NCI-H1694 treated with DMSO at 0.1 percent for 48 hours (cell line): ENCODE measurements at places on chromosomes 12 and 14.

DNA sequence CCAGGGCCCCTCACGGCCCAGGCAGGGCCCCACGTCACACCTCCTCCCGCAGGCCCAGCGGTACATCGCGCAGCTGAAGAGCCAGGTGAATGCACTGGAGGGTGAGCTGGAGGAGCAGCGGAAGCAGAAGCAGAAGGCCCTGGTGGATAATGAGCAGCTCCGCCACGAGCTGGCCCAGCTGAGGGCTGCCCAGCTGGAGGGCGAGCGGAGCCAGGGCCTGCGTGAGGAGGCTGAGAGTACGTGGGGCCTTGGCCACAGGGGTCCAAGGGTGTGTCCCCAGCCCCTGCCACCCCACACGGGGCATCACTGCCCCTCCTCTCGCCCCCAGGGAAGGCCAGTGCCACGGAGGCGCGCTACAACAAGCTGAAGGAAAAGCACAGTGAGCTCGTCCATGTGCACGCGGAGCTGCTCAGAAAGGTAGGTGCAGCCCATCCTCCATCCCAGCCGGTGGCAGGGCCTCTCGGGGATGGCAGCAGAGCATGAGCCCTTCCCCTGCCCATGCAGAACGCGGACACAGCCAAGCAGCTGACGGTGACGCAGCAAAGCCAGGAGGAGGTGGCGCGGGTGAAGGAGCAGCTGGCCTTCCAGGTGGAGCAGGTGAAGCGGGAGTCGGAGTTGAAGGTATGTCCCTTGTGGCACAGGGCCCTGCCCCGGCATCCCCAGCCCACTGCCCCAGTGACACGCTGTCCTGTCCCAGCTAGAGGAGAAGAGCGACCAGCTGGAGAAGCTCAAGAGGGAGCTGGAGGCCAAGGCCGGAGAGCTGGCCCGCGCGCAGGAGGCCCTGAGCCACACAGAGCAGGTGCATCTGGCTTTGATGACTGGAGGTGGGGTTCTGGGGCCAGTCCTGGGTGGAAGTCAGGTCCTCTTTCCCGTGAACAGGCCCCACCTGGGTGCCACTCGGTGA is 20.9 kb downstream of the HIP1R start:
- DNase-seq, result no peak

- no peak for DNase-seq
Measured at GRCh38 chr14:94458096-94458495, 5.5 kb upstream of the SERPINA11 start.

- no peak for DNase-seq
Measured at GRCh38 chr12:61996717-61997116, 263.5 kb upstream of the USP15 start.

- DNase-seq, result no peak
Measured at GRCh38 chr12:1592444-1593173, 1.8 kb downstream of the FBXL14 start.

- peak; percentile 40 for DNase-seq
Measured at GRCh38 chr12:66087365-66087943, 43.1 kb downstream of the LLPH start.

GRCh38 chr12:10243818-10244520 is 31.3 kb downstream of the GABARAPL1 start:
- DNase-seq, result no peak

GRCh38 chr14:74908861-74909341 is 14.2 kb downstream of the RPS6KL1 start:
- DNase-seq, result no peak

DNA sequence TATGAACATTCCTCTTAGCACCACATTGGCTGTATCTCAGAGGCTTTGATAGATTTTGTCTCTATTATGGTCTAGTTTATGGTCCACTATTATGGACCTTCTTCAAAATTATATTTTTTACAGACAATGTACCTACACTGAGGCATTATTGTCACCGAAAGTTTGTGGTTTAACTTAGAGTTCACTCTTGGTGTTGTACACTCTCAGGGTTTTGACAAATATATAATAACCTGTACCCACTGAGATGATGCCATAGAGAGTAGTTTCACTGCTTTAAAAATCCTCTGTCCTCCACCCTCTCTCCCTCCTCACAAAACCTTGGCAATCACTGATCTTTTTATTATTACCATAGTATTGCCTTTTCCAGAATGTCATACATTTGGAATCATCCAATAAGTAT is 528.2 kb downstream of the SLC6A15 start:
- DNase-seq, result no peak

DNA sequence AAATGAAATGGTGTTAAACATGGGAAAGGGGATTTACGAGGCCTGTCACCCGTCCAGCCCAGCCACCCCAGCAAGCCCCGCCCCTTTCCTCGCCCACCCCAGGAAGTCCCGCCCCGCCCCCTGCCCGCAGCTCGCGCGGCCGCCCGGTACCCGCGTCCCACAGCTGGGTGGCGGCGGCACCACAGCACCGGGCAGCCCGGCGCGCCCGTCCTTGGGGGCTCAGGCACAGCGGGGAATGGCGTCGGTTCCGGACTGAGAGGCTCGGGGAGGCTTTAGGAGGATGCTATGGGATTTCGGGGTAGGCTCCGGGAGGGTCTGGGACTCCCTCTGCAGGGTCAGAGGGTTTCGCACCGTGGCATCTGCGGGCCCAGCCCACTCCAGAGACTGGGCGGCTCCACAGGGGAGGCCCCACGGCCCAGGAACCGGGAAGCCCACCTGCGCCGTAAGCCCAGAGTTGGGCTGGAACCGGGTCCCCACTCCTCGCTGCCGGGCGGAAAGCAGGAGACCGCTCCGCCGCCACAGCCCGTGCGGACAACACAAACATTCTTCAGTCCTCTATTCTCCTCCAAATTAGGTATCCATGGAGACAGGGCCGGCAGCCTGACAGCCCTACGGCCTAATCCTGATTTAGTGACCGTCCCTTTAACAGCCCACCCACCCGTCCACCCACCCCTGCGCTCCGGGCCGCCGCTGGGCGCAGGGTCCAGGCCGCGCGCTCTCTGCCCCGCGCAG is 1.4 kb downstream of the FIGNL2 start:
- DNase-seq, result no peak

- no peak for DNase-seq
Measured at GRCh38 chr14:50750323-50750722, 80.6 kb downstream of the NIN start.

DNA sequence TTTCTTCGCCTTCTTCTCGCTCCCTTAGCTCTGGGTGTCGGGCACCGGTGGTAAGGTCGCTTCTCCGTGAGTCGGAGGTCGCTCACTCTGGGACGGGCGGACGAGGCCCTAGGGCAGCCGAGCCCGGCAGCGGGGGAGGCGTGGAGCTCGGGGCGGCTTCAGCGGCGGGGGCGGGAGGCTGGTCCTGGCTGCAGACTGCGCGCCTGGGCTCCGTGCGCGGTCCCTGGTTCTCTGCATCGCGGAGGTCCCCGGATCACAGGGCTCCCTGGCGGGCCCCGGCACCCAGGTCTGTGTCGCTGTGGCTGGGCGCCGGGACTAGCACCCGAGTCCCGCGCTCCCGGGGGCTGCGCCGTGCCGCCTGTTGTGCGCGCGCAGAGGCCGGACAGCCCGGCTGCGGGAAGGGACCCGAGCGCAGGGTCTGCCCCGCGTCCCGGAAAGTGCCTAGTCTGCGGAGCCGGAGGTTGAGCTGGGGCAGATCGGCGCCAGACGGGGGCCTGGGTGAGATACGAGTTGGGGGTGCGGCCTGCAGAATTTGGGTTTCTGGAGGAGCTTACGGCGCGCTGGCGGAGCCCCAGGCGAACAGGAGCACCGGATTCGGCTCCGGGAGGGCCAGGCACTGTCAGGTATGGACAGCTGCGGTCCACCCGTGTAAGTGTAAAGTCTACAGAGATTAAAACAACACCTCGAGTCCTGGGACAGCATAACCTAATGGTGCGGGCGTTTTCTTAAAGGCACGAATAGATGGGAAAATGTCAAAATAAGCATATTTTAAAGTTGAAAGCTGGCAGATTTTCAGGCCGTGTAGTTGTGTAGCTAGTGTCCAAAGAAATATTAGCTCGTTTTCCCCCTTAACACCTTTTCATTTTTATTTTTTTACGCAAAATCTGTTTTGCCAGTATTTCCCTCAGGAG is 713 bp downstream of the FRMD6 start:
- DNase-seq, result peak; percentile 23

DNA sequence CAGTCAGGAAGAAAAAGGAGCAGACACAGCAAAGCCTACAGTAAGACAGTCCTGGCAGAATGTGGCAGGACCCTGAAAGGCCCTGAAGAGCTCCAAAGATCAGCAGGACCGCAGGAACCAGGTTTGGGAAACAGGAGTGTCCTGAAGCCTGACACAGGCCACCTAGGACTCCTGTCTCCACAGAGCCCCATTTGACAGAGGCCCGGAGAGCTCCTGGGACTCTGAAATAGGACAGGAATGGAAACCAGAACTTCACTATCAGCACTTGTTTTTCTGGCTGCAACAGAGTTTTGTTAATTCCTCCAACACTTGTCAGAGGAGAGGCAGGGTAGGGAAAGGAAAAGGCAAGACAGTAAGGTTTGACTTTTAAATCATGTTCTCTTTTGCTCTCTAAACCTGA is 12.9 kb downstream of the STXBP6 start:
- DNase-seq, result no peak

GRCh38 chr14:75167325-75167724 is 9.1 kb downstream of the TMED10 start:
- DNase-seq, result no peak

GRCh38 chr14:51929166-51929565 is 60.2 kb upstream of the RTRAF start:
- DNase-seq, result no peak

DNA sequence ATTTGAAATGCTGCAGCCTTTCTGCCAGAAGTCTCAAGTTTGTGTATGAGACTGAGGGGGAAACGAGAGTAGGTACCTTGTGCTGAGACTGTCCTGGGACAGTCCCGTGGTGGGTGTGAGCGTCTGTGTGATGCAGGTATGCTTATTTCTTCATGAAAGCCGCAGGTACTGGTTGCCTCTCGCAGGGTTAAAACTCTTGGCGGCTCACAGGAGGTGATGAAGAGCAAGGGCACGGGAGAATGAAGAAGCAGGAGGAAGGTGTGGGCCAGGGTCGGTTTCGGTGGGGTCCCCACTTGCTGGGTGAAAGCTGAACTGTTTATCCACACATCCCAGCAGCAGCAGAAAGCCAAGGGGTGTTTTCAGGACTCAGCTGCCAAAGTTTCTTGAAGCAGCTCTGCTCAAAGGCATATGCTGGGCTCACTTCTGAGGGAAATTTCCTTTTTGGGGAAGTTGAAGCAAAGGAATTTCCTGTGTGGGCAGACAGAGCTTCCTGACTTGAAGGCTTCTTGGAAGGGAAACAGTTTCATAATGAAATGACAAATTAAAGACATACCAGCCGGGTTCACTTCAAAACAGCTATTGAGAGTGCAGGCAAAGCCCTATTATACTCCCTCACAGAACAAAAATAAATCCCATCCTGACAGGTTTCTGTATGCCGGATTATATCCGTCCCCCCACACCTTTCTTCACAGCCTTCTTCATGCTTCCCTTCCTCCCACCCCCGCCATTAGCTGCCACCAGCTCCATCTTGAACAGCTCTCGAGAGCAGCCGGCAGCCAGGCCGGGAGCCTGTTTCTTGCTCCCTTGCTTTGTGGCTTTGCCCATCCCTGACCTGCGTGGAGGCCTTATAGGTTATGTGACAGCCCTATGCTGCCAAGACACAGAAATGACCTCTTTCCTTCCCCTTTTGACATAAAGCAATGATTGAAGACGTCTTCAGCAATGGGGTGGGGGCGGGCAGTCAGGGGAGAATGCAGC is 116.6 kb downstream of the ETV6 start:
- DNase-seq, result no peak

GRCh38 chr12:111638556-111638955 is 39.4 kb upstream of the ATXN2 start:
- no peak for DNase-seq

- no peak for DNase-seq
Measured at GRCh38 chr12:114669401-114670290, 14.3 kb downstream of the TBX3 start.

- no peak for DNase-seq
Measured at GRCh38 chr14:104284636-104285507, 146.5 kb downstream of the KIF26A start.

DNA sequence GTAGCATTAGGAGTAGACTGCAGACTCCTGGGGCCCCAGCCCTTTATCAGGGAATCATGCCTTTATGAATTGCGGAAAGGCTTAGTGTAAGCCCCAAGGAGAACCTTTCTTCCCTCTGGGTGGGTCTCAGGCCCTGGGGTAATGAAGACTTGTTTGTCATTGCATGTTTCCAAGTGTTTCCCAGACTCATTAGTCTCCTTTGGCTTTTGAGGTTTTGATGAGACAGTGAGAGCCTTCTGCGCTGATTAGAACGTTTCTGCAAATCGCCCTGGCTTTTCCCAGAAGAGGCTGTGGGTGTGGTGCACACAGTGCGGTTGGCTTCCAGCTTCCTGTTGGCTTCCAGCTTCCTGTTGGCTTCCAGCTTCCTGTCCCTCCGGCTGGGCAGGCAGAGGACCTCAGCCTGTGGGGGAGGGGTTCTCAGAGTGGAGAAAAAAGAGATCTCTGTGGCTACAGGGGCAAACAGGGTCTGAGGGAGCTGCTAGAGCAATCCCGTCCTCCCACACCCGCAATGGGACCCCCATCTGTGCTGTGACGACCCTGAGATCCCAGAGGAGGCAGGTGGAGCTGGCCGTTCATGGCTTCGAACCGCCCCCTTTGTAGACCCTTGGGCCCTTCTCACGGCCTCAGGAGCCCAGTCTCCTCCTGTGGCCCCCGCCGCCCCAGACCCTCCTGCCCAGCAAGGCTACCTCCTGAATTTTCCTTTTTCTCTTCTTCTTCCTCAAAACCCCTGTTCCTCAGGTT is 42.1 kb downstream of the GPR68 start:
- DNase-seq, result no peak

DNA sequence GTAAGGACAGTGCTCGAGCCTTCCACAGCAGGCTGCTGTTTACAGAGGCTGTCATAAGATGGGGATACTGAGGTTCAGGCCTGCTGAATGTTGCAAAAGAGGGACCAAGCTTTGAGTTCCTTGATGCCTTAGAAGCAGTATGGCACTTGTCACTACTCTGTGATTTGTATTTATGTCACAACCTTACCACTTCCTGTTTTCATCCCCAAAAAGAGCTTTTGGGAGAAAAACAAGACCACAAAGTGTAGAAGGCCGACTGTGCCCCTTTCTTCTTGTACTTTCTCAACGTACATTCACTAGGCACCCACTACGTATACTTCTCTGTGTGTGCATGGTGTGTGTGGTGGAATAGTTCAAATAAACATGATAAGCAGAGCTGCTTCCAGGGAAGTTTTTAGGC is 90.1 kb downstream of the DRAM1 start:
- DNase-seq, result no peak

DNA sequence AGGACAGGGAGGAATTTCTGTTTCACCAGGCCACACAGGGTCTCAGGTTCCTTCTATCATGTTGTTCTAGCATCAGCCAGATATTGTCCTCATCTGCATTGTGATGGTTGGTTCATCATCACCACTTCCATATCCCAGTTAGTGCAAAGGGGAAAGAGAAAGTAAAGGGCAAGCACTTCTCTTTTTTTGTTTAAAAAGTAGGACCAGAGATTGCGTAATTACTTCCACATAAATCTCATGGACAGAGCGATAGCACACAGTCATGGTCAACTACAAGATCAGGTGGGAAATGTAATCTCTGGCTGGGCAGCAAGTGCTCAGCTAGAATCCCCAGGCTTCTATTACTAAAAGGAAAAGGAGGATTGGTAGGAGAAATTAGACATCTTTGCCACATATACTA is 155.1 kb downstream of the KIF21A start:
- DNase-seq, result no peak

GRCh38 chr12:109760930-109761921 is 47.6 kb downstream of the FAM222A start:
- no peak for DNase-seq

- no peak for DNase-seq
Measured at GRCh38 chr12:88834226-88834625, 254.0 kb upstream of the KITLG start.

GRCh38 chr14:53696217-53696965 is 260.2 kb downstream of the BMP4 start:
- peak; percentile 24 for DNase-seq
